ENCODE measurements at places on chromosomes 7 and 10. TPM values are rescaled to one million over a fixed set of nuclear protein-coding genes. Genes with fewer than 3 reads are reported as not detected.

GRCh38 chr10:13555884-13556510 lies 27.2 kb upstream of the BEND7 start:
- H3K4me3 ChIP-seq: no peak overlapping the region
- no peak for DNase-seq
- peaks cover 37% of the 10 kb centered on the region for H3K27me3 ChIP-seq
- peaks cover 5% of the 10 kb centered on the region for H3K36me3 ChIP-seq
- H3K27ac ChIP-seq: no peak overlapping the region

DNA sequence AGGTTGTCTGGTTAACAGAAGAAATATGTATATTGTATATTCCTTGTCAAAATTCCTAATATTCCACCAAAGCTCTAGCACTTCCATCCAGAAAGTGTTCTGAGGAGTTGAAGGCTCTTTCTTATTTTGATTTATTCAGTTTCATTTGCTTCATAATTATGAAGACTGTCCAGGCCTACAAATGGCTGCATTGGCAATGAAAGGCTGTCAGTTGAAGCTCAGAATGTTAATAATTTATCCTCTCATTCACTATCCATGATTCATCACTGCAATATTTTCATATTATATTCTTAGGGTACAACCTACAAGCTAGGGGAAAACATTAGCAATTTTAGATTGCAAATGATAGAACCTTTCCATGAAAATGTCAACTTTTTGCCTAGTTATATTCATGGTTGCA lies 57.3 kb downstream of the ARID5B start:
- H3K4me1 ChIP-seq: peaks cover 38% of the 10 kb centered on the region
- peak overlapping the region; percentile 53 for H3K27ac ChIP-seq
- no peaks in the 10 kb centered on the region for H3K27me3 ChIP-seq
- H3K36me3 ChIP-seq: peaks cover 6% of the 10 kb centered on the region
- no peak for DNase-seq

GRCh38 chr10:43930777-43931176 lies 282.1 kb upstream of the ZNF32 start:
- no peaks in the 10 kb centered on the region for H3K4me1 ChIP-seq
- H3K27ac ChIP-seq: no peak overlapping the region
- no peaks in the 10 kb centered on the region for H3K36me3 ChIP-seq
- H3K4me3 ChIP-seq: no peak overlapping the region

- no peak for DNase-seq
- no peaks in the 10 kb centered on the region for H3K27me3 ChIP-seq
- no peak overlapping the region for H3K4me3 ChIP-seq
- no peaks in the 10 kb centered on the region for H3K36me3 ChIP-seq
- no peaks in the 10 kb centered on the region for H3K4me1 ChIP-seq
These were observed 33.6 kb downstream of the LMOD2 start for GRCh38 chr7:123689250-123689649.

- H3K36me3 ChIP-seq: peaks cover 4% of the 10 kb centered on the region
- H3K27ac ChIP-seq: no peak overlapping the region
- H3K4me1 ChIP-seq: no peaks in the 10 kb centered on the region
- H3K27me3 ChIP-seq: no peaks in the 10 kb centered on the region
- no peak overlapping the region for H3K4me3 ChIP-seq
These were observed 89.6 kb upstream of the ZNF804B start for GRCh38 chr7:88669913-88670312.

GRCh38 chr10:98713586-98713985 lies 266.9 kb upstream of the HPS1 start:
- H3K4me1 ChIP-seq: no peaks in the 10 kb centered on the region
- H3K36me3 ChIP-seq: no peaks in the 10 kb centered on the region
- H3K27ac ChIP-seq: no peak overlapping the region
- H3K4me3 ChIP-seq: no peak overlapping the region

The LIPM gene
- total RNA-seq: not detected

The TEX36 gene
- not detected for total RNA-seq
